ENCODE measurements at places on chromosomes 5 and 9.
A peak's percentile ranks its signal among the peaks of the same experiment; 100 is the strongest.

DNA sequence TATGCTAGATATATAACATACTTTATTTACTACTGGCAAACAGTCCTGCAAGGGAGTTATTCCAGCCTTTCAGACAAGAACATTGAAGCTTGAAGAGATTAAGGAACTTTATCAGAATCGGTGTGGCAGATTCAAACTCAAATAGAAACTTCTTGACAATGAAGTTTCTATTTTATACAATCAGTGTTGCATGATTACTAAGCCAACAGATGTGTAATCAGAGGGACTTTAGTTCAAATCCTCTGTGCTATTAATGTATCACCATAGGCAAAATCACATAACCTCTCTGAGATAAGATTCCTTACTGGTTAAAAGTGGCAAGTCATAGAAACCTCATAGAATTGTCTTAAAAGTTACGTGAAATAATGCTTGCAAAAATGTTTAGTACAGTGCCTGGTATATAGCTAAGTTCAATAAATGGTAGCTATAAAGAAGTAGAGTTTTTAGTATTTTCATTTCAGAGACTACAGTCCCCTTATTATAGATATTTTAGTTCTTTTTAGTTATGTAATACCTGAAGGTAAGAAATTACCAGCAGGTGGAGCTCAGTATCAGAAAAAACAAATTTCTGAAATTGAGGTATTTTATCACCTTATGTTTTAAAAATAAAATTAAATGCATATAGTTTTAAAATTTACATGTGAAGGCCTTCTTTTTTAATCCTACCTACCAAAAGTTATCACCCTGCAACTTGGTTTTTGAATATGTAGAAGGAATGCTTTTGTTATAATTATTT, 172.1 kb downstream of the FER start:
- DNase-seq = no peak

DNA sequence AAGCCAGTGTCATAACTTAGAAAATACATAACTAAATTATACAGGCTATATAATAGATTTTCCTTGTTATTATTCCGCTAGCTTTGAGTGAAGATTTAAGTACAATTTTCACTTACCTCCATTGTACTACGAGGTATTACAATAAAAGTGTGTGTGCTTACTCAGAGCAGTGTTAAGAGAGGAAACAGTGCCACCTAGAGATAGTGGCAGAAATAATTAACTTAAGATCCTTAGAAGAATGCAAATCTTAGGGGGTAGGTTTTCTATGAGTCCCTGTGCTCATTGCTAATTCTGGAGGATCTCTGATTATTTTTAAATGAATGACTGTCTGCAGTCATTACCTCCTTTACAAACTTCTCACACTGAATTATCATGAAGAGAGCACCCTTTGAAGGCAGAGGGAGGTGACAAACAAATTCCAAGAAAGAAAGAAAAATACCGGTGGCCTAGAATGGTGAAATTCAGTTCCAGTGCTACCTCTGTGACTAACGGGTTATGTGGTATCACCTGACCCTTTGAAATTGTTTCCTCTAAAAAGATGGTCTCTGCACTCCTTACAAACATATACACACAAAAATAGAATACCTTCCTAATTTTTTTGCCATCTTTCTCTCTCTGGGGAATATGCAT, 379.8 kb downstream of the TRIM36 start:
- no peak for DNase-seq

DNA sequence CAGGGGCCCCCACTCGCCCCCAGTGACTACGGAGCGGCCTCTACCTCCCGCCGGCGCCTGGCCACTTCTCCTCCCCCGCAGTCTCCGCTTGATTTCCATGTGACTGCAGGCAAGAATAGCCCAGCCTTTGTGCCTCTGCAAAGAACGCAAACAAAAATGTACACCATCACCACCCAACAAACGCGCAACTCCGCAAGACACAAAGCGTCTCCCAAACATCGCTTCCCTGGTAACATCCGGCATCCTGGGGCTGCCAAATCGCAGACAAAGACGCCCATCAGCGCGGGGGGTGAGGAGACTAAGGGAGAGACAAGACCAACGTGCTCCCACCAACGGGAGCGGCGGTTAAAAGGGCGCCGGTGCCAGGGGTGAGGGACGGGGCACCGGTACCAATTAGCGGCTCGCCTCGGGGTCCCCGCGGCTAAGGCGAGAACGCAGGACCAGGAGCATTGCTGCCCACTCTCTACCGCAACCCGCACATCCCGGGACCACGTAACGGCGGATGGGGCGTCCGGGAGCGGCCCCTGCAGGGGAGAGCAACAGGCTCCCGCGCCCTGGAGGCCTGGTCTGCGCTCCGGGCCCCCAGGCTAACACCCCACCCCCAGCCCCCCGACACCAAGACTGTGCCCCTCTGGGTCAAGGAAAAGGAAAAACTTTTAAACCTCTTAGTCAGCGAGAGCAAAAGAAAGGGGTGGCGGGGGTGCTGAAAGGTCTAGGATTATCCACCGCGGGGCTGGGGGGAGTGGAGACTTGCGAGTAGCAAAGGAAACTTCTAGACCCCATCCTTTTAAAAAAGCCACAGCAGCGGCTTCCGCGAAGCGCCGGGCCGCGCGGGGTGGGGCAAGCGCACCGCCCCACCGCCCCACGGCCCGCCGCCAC, 885 bp downstream of the MPDZ start:
- DNase-seq = no peak

DNA sequence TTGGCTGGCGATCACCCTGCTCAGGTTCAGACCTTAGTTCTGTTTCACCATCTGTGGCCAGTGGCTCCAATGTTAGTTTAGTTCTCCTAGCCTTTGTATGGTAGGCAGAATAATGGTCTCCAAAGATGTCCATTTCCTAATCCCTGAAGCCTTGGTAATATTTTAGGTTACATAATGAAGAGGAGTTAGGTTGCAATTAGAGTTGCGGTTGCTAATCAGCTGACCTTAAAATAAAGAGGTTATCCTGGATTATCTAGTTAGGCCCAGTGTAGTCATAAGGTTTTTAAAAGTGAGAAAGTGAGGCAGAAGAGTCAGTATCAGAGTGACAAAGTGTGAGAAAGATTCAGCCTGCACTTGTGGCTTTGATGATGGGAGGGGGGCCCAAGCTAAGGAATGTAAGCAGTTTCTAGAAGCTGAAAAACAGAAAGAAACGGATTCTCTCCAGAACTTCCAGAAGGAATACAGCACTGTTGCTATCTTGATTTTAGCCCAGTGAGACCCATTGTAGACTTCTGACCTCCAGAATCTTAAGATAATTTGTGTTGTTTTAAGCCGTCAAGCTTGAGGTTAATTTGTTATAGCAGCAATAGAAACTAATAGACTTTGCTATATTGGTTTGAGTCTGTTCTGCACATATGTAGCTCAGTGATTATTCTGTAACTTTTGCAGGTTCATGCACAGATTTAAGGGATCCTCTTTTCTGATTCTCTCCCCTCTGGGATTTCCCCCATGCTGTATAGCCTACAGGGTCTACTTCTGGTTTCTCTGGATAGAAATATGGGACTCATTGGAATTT, 21.6 kb downstream of the LNPEP start:
- DNase-seq = peak; percentile 25

DNA sequence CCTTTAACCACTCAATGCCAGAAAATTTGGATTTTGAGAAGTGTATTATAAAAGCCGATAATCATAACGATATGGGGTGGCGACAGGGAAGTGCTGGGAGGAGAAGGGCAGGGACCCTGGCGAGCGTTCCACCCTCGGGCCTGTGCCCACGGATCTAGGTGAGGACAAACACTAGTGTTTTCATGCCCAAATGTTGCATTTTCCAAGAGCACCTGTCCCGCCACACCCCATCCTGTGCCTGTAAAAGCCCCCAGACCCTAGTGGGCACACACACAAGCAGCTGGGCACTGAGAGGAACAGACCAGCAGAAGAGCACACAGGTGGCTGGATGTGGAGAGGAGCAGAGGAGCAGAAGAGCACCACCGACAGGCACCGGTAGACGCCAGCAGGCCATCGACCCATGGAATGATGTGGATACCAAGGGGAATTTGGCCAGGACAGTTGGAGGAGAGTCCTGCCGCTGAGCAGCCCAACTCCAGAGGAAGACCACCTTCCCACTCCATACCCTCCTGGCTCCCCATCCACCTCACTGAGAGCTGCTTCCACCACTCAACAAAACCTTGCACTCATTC, 315.0 kb downstream of the EDIL3 start:
- no peak for DNase-seq

GRCh38 chr5:103487218-103487617, 75.4 kb downstream of the NUDT12 start:
- no peak for DNase-seq

GRCh38 chr9:11735391-11735790, 957.8 kb upstream of the TYRP1 start:
- no peak for DNase-seq

- no peak for DNase-seq
Observed at GRCh38 chr9:109517901-109518377, 19.8 kb upstream of the PTPN3 start.

DNA sequence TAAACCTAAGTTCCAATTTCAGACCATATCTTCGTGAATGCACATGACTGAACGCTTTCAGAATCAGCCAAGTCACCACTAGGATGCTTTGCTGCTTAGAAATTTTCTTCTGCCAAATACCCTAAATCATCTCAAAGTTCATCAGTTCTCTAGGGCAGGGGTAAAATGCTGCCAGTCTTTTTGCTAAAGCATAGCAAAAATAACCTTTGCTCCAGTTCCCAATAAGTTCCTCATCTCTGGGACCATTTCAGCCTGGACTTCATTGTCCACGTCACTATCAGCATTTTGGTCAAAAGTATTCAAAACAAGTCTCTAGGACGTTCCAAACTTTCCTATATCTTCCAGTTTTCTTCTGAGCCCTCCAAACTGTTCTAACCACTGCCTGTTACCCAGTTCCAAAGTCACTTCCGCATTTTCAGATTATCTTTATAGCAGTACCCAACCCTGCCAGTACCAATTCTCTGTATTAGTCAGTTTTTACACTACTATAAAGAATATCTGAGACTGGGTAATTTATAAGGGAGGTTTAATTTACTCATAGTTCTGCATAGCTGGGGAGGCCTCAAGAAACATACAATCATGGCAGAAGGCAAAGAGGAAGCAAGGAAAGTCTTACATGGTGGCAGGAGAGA, 74.8 kb downstream of the NR3C1 start:
- no peak for DNase-seq

GRCh38 chr5:28234356-28234968, 1196.1 kb upstream of the CDH9 start:
- DNase-seq = no peak

- no peak for DNase-seq
Observed at GRCh38 chr9:128733256-128733655, 9.3 kb upstream of the ZDHHC12 start.

DNA sequence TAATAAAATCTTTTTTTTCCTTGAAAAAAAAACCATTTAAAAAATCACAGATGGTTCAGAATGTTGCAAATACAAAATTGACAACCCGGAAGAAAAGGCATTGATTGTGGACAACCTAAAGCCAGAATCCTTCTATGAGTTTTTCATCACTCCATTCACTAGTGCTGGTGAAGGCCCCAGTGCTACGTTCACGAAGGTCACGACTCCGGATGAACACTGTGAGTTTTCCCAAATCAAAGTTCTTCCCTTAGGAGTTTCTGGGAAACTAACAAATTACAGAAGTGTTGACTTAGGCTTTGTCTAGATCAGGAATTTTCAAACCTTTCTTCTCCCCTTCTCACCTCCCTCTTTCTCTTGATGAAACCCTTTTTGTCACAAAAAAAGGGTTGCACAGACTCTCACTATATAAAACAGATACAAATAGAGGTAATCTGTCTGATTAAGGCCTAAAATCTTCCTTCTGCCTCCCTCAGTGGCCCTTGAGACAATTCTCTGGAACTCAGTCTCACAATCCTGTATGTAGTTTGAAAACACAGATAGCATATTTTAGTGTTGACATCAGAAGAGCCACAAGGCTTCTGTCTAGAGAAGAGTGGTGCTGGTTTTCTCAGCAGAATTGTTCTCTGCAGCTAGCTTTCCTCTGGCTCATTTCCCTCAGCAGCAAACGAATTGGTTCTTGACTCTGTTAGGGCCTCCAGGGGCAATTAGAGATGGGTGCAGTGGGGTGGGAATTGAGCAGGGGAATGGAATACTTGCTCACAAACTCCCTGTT, 79.5 kb downstream of the OSMR start:
- DNase-seq = no peak

GRCh38 chr9:134929193-134930158, 11.8 kb upstream of the FCN1 start:
- DNase-seq = no peak

DNA sequence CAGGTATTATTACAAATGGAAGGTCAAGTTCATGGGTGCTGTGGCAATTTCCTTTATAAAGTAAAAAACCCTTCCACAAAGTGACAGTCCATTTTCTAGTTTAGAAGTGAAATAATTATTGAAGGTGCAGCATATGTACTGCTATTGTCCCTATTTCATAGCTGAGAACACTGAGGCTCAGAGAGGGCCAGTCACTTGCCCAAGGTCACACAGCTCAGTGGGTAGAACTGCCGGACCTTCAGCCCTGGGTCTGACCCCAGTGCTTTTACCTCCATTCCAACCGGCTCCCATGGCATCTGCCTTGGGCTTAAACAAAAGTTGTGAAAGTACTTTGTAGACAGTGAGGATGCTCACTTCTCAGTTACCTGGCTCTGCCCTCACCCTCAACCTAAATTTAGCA, 150.6 kb upstream of the SMIM23 start:
- no peak for DNase-seq

DNA sequence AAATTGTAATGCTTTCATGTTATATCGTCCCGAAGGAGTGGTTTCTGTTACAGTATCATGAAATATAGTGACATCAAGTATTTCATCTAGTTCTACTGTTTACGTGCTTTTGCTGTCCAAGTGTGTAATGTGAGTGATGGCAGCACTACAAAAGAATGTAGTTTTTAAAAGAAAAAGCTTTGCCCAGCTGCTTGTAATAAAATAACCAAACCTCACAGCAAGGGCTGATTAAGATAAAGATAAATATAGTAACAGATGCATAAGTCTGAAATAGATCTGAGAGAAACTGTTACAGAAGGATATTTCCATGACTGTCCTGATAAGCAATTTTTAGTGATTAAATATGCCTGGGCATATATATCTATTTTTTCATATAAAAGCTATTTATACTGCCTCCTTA, 106.4 kb downstream of the AUH start:
- no peak for DNase-seq

GRCh38 chr9:28127101-28127500, 553.8 kb upstream of the C9orf72 start:
- no peak for DNase-seq

DNA sequence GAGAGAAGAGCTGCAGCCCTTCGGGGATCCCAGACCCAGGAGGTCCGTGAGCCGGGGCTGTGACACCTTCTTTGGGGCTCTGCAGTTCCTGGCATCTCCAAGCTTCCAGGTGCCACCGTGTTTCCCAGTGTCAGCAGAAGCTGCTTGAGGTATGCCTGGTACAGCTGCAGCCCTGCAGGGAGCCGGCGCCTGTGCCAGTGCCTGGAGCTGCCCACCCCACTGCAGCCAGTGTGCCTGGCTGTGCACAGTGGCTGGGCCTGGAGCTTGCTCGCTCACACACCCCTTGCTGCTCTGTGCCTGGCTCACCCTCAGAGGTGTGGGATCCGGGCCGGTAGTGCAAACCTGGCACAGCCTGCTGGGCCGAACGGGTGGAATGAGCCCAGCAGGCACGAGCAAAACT, 65.5 kb downstream of the NACC2 start:
- no peak for DNase-seq

Data from stimulated activated naive CD4-positive, alpha-beta T cell treated with Interleukin-2 at 50 U/mL for 16 hours (primary cell).